Anterior cingulate cortex (tissue), 58 donors: ENCODE measurements at places on chromosomes 2 and 18.

- no peak for DNase-seq
Observed at GRCh38 chr2:144181001-144181400, 338.9 kb downstream of the ZEB2 start.

DNA sequence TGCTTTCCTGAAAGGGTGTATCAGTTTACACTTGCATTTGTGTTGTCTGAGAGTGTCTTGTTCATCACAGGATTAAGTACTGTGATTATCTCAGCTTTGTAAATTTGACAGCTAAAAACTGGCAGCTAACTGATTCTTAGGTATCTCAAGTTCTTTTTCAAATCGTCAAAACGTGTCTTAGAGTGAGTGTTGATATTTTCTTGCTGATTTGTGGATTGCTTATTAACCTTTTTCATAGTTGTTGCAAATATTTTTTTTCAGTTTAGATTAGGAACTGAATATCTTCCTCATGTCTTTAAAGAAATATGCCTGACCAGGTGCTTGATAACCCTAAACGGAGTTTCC, 41.9 kb downstream of the LRRFIP1 start:
- no peak for DNase-seq

DNA sequence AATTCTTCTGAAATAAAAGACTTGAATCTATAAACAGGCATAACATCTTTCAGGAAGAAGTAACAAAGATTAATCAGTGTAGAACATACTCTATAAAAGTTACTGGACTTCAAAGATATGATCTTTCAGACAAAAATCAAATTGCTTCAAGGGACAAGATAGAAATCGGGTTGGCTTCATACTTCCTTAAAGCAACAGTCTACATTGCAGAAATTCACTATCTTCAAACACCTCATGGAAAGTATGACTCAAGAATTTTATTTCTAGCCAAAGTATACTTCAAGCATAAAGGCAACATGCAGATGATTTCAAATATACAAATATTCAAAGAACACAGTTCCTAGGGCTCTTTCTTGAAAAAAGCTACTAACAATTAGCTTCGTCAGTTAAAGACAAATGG, 240.7 kb downstream of the SRBD1 start:
- DNase-seq: no peak

DNA sequence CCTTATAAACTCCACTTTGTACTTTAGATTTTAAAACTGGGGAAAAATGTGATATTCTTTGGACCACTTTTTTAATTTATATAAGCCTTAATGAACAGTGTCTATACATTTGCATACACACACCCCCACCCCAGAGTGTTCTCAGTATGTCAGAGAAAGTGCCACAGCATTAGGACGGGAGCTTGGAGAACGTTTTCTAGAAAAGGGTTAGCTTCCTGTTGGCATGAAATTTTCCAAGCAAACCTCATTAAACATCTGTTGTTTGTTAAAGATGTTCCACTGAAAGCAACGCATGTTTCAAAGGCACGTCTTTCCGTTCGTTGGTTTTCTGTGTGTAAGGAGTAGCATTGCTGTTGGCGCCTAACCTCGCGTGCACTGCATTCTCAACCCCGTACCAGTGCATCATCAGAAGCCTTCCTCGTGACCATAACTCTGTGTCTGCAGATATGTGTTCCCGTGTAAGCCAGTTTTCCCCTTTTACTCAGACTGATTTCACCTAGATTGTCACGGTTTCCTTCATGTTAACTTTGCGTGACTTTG, 228.5 kb downstream of the ALPK2 start:
- no peak for DNase-seq

GRCh38 chr2:157726946-157727345, 98.3 kb upstream of the ACVR1C start:
- DNase-seq: no peak

DNA sequence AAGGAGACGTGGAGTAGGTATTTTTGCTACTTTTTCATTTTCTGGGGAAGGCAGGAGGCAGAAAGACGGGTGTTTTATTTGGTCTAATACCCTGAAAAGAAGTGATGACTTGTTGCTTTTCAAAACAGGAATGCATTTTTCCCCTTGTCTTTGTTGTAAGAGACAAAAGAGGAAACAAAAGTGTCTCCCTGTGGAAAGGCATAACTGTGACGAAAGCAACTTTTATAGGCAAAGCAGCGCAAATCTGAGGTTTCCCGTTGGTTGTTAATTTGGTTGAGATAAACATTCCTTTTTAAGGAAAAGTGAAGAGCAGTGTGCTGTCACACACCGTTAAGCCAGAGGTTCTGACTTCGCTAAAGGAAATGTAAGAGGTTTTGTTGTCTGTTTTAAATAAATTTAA, 3.4 kb downstream of the FZD7 start:
- DNase-seq: no peak

DNA sequence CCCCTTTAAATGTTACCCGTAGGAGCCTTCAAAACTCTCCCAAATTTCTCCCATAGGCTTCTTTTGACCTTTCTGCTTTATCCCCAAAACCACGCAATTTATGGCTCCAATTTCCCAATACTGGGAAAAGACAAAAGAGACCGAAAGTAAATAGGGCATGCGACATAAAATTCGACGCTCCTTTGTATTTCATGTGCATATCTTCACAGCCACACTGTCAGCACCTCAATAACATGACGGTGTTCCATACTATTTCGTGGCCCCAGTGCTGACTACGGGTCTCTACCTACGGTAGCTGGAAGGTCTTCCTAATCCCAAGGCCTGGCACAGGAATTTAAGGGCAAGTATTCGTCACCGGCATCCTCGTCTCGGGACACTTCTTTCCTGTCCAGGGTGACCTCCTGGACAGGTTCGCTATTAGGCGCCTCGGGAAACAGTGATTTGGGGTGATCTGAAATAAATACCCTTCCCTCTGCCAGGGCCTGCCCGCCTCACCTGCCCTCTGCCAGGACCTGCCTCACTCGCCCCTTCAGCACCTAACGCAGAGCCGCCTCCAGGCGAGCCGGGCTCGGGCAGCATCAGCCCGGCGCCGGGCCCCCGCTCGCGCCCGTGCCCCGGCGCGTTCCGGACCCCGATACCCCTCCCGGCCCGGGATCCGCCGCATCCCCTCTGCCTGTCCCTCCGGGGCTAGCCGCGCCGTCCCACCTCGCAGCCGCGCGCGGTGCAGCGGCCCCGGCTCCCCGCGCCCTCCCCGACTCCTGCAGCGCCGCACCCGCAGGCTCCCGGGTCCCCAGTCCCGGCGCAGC, 680 bp downstream of the DTNB start:
- DNase-seq: no peak

- no peak for DNase-seq
Observed at GRCh38 chr18:24086082-24086481, 52.8 kb upstream of the CABYR start.

- DNase-seq: no peak
Observed at GRCh38 chr18:39752351-39752750, 2186.8 kb upstream of the CELF4 start.

GRCh38 chr2:38735999-38736320, 15.2 kb downstream of the SRSF7 start:
- no peak for DNase-seq

DNA sequence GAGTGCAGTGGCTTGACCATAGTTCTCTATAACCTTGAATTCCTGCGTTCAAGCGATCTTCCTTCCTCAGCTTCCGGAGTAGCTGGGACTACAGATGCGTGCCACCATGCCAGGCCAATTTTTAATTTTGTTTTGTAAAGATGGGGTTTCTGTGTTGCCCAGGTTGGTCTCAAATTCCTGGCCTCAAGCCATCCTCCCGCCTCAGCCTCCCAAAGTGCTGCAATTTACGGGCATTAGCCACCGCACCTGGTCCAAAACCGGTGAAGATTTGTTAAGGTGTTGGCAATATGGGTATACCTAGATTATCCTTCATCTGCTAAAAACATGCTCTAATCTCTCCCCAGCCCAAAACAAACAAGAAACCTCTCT, 1.3 kb upstream of the EIF2AK3 start:
- DNase-seq: no peak

GRCh38 chr2:222448748-222449181, 24.4 kb downstream of the SGPP2 start:
- no peak for DNase-seq

DNA sequence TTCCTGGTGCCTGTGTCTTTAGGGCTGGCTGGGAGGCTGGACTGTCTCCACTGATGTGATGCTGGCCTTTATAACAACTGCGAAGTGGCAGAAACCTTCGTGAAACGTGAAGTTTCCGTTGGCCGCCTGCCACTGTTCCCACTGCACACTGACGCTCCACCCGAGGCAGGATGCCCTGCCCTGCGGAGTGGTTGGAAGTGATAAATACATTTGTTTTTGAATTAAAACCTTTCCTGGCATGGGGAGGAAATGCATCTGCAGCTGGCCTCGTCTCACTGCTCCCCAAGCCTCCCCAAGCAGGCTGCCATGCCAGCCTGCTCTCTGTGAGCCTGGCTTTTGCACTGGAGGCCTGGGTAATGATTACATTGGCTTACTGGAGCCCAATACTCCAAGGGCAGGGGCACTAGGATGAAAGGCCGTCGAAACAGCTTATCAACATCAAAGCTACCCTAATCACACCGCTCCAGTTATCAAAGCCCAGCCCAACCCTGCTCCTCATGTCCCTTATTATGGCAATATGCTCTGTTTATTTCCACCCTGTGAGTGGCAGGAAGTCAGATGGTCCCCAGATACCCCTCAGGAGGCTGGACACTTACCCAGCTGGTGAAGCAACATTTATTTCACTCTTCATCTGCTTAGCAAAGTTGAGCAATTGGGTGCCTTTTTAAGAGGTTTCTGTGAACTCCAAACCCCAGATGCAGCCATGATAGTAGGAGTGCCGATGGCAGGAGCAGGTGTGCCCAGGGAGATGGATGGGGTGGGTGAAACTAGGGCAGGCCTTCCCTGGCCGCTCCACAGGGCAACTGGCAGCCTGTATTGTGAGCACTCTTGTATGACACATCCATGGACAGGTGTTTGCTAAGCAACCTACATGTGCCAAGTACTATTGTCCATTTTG, 97.4 kb upstream of the ITGA6 start:
- no peak for DNase-seq

GRCh38 chr18:1002653-1003178, 98.0 kb downstream of the ADCYAP1 start:
- DNase-seq: no peak

- DNase-seq: no peak
Observed at GRCh38 chr18:13372531-13372951, 154.0 kb downstream of the LDLRAD4 start.

- DNase-seq: no peak
Observed at GRCh38 chr2:169933124-169933711, 106.0 kb downstream of the UBR3 start.

GRCh38 chr18:35836932-35837331, 135.5 kb upstream of the RMP24 start:
- DNase-seq: no peak

GRCh38 chr2:203562268-203562667, 27.2 kb upstream of the RAPH1 start:
- DNase-seq: peak; percentile 3

DNA sequence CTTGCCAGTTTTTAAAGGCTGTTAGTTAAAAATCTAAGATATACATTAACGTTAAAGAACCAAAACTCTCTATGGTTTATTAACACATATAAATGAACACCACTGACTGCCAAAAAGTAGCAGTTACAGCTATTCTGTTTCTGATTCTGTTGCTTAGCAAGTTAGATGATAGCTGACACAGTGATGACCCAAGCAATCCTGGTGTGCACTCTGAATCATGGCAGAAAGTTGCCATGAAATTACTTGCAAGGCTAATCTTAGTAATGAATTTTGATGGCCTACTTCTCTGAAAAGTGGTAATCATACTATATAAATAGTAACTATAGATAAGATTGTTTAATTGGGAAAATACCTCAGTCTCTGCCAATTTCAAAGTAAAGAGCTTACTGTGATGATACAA, 57.7 kb downstream of the ROCK2 start:
- DNase-seq: no peak

GRCh38 chr2:70979180-70979488, 704 bp downstream of the ANKRD53 start:
- DNase-seq: no peak

DNA sequence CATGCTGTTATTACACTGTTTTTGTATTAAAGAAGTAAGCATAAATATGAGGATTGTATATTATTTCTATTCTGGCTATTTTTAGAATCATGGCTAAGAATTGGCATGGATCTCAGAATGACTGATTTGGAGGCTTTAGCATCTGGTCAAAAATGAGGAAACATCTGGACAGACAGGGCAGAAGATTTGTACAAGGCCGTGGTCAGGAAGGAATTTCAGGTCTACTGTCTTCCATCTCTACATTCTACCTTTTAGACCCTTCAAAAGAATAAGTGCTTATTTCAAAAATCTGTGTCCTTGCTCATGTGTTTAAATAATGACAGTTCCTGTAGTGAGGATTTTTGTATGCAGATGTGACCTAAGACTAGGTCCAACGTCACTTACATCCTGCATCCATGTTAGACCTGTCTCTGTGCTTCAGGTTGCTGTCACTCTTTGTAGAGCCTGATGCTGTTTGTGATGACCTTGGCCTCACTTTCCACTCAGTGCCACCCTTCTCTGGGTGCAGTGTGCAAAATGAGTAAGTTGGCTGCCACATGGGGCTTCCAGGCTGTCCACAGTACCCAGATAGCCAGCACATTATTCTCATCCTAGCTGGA, 54.7 kb upstream of the B3GNT2 start:
- DNase-seq: no peak
